Stimulated activated CD8-positive, alpha-beta memory T cell treated with anti-CD3 and anti-CD28 coated beads, Interleukin-15, amount 100 ng/mL, for 1 hour (primary cell): ENCODE measurements at places on chromosomes 5 and 9.

GRCh38 chr5:73392775-73393174 lies 55.8 kb downstream of the FOXD1 start:
- no peak for DNase-seq

GRCh38 chr5:14880688-14881087 lies 9.1 kb upstream of the ANKH start:
- DNase-seq: no peak

GRCh38 chr5:75243100-75243499 lies 6.4 kb upstream of the ANKRD31 start:
- no peak for DNase-seq

DNA sequence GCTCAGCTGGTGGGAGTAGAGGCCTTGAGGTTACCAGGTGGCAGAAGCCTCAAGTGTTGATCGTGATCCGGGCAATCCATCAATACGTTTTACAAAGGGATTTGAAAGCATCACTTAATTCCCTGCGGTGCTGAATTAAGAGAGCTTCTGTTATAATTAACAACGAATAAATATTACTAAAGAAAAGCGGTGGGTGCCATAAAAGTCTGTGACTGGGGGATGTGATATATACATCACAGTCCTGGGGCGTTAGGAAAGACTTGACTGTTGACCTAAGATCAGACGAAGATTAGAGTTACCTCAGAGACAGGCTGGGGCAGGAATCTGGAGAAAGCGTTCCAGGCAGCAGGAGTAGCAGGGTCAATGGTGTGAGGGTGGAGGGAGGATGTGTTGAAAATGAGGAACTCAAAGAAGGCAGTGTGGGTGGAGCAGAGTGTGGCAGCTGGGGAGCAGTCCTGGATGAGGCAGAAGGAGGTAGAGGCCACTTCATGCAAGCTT lies 6.7 kb upstream of the C5orf63 start:
- no peak for DNase-seq

GRCh38 chr5:26482810-26483375 lies 555.5 kb downstream of the CDH9 start:
- DNase-seq: no peak

GRCh38 chr9:35510754-35511428 lies 21.0 kb downstream of the RUSC2 start:
- DNase-seq: no peak

DNA sequence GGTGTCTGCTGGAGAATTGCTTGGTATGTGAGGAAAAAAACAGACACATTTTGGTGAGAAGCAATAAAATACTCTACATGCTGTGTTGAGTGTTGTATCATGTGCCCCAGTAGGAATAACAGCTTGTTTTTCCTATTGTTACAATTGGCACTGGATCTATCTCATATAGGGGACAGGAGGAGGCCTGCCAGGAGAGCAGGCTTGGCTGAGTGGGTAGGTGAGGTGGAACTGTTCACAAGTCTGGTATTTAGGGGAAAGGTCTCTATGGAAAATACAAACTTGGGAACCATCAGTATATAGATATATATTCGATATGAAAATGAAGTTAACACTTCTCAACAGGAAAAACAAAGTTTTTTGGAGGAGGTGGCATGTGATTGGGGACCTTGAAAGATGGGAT lies 9.5 kb upstream of the SH3TC2 start:
- no peak for DNase-seq

GRCh38 chr9:84669288-84670137 lies at the start of gene NTRK2:
TSS of gene NTRK2 (plus strand) at chr9:84669729. CDS start at chr9:84670749, 1,020 bp downstream.
- no peak for DNase-seq

DNA sequence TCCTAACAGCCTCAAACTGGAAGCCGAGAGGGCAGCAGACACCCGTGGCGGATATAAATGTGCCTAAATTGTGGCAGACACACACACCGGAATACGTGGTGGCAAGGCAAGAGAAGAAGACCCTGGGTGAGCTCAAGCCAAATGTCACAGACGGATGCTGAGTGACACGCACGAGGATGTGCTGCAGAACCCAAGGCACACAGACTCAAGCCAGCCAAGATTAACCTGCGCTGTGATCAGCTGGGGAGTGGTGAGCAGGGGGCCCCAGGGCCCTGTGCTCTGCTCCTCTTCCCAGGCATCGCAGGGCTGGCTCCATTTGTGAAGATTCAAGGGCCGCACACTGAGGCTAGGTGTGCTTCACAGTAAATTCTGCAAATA lies 16.4 kb downstream of the SEMA4D start:
- no peak for DNase-seq

DNA sequence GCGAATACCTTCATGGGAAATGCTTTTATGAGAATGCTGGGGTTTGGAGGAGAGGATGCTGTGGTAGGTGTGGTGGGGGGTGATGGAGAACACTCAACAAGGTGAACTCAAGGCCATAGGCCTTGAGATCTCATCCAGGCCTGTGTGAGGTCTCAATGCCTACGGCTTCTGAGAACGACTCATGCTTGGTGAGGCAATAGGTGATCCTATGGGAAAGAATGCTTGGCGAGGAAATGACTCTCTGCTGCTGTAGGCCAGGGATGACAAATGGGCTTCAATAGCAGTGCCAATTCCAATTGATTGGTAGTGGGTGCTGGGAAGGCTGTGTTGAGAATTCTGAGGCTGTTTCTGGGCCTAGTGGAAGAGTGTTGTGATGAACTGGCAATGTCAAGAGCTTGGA lies 280.2 kb upstream of the CLINT1 start:
- no peak for DNase-seq
